ENCODE measurements at places on chromosomes 4 and X.

DNA sequence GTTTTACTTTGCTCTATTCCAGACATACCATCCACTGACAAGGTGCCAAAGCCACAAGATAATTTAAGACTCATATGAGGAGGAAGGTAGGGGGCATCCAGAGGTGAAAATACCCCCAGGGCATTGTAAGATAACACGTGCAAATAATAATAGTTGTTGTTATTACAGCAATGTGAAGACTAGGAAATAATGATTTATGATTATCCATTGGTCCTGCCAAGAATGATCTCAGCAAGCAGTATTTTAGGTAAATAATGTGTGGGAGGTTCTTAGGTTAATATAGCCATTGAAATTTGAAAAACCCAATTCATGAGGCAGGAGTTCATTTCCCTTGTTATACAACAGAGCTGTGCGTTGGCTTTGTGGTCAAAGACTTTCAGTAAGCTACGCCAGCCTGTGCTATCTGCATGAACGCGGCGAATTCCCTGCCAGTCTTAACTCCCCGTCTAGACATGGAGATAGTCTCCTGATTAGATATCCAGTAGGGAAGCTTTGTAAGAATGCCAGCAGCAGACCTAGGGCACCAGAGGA is 47.2 kb upstream of the MXRA5 start:
- no peak for DNase-seq

GRCh38 chrX:129718676-129719075 is 20.1 kb upstream of the XPNPEP2 start:
- no peak for DNase-seq

- DNase-seq: no peak
Observed at GRCh38 chrX:71400710-71401109, 34.6 kb downstream of the TAF1 start.

DNA sequence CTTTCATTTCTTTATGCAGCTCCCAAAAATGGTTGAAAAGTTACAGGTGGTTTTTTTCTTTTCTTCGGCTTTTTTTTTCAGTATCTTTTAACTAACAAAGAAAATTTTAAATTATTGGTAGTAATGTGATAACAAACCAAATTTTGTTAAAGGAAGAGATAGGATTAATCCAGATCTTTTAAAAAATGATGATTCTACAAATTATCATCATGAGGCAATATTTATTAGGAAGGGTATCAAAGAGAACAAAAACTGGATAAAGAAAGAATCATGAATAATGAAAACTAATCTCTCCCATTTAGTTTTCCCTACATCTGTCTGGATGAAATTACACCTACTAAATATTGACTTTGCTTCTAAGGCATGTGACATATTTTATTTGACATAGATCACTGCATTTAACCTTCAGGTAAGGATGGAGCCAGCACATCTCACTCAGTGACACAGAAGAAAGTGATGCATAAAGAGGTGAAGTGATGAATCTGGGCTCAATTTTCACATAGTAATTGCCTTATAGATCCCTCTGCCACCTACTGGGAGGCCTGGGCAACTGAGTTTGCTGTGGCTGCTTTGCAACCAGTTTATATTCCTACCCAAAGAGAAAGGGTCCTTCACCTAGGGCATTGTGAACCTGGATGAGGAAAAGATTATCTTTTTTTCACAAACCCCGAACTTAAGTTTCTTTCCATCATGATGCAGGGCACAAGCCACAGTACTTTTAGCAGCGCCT is 155.6 kb downstream of the HNRNPD start:
- DNase-seq: no peak

Data from NCI-H2171 (cell line).